ENCODE measurements at places on chromosomes 1 and 21.
A peak's percentile ranks its signal among the peaks of the same experiment; 100 is the strongest.

- DNase-seq = no peak
Measured at GRCh38 chr1:230303822-230304221, 122.3 kb downstream of the PGBD5 start.

DNA sequence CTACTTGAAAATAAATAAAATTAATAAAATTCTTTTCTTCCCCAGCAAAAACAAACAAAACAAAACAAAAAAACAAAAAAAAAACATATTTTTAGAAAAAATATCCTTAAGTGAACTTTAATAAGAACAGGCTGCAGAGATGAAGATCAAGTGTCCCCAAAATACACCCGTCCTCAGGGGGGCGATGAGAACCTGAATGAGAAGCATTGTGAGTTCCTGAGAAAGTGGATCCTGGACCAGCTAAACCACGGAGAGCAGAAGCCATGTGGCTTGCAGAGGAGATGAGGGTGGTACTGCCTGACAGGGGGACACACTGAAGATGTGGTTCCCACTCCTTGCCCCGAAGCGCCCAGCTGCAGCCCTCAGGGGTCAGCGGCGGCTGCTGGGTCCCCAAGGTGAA lies 89.3 kb downstream of the ITPKB start:
- DNase-seq = peak; percentile 52

- no peak for DNase-seq
Measured at GRCh38 chr1:7680955-7681268, 90.2 kb upstream of the VAMP3 start.

DNA sequence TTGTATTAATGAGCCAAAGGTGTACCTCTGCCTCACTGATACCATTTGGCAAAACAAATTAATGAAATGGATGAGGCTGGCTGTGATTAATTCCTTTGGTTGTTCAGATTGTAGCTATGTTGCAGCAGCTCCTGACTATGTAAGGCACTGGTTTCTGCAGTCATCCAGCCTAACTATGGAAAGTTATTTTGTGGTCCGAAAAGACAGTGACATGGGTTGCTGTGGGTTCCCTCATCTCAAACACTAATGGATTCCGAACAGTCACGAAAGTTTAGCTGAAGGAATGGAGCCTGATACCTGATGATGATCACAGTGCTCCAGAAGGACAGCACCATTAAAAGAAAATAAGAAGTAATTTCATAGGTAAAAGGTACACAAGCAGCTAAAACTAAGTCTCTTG lies 42.6 kb downstream of the WASF2 start:
- no peak for DNase-seq

GRCh38 chr1:145828367-145829026 lies 4.5 kb downstream of the POLR3C start:
- no peak for DNase-seq

DNA sequence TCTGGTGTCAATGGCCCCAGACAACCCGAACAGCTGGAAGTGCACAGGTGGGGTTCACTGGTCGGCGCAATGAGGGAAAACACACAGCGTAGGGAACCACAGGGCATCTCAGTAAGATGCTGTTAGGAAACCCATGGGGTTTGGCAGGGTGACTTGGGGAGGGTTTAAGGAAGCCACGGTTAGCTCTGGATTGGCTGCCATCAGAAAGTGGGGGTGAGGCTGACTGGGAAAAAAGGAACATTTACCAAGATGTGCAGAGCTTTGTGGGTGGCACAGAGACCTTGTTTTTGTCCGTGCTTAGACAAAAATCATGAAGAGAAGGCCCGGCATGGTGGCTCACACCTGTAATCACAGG lies 11.0 kb downstream of the ALDH4A1 start:
- DNase-seq = no peak

DNA sequence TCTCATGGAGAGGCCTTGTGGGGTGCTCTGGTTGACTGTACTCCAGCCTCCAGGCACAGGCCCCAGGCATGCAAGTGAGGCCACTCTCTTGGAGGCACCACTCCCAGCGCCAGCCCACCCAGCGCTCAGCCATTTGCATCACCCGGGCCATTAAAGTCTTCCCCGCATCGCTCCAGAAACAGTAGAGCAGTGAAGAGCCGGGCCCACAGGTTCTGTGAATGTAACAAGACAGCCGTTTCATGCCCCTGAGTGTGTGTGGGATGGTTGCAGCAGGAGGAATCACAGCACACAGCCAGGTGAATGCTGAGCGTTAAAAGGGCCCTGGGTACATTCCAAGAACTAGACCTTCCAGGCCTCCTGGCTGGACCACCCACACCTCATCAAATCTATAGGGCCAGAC lies 19.0 kb upstream of the CD2 start:
- no peak for DNase-seq

GRCh38 chr1:231618609-231619256 lies 7.9 kb upstream of the DISC1 start:
- no peak for DNase-seq

GRCh38 chr21:34561806-34562205 lies 49.8 kb upstream of the KCNE1 start:
- DNase-seq = no peak

DNA sequence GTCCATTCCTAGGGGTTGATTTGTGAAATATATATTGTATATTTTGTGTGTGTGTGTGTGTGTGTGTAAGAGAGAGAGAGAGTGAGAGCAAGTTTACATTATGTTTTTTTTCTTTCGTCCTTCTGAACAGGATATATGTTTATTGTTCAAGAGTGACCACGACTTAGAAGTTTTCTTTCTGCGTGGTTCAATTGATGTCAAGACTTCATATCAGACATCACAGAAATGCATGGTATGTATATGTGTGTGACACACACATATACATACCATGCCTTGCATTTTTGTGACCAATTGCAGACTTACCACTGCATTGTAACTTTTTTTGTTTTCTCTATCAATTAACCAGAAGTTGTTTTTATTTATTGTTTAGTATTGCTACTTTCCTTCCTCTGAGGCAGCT lies 2.5 kb downstream of the RASAL2 start:
- DNase-seq = no peak

- no peak for DNase-seq
Measured at GRCh38 chr1:81121306-81121705, 679.4 kb upstream of the ADGRL2 start.

- DNase-seq = no peak
Measured at GRCh38 chr1:3609016-3609768, 2.1 kb downstream of the MEGF6 start.

All from activated CD4-positive, alpha-beta T cell treated with anti-CD3 and anti-CD28 coated beads for 4 hours (primary cell).